ENCODE measurements at places on chromosomes 11 and 22. TPM values are rescaled to one million over a fixed set of nuclear protein-coding genes. Genes with fewer than 3 reads are reported as not detected.

The ADAMTS15 gene
- 0.15 TPM for total RNA-seq

The FGF3 gene
- total RNA-seq, result not detected

DNA sequence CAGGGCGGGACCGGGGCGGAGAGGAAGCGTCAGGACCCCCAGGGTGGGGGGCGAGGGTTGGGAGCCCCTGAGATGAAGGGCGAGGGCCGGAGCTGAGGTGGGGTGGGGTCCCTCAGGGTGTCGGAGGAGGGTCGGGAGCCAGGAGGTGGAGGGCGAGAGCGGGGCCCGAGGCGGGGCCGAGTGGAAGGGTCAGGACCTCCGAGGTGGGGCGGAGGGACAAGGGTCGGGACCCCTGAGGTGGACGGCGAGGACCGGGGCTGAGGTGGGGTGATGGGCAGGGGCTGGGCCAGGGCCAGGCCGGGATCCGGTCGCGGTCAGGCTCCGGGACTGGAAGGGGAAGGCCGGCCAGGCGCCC is 409 bp downstream of the SMC1B start:
- no peak for DNase-seq

- DNase-seq, result no peak
Measured at GRCh38 chr11:13338019-13338426, 60.4 kb downstream of the BMAL1 start.

GRCh38 chr22:48498526-48499331 is 1328.9 kb downstream of the BRD1 start:
- no peak for DNase-seq

DNA sequence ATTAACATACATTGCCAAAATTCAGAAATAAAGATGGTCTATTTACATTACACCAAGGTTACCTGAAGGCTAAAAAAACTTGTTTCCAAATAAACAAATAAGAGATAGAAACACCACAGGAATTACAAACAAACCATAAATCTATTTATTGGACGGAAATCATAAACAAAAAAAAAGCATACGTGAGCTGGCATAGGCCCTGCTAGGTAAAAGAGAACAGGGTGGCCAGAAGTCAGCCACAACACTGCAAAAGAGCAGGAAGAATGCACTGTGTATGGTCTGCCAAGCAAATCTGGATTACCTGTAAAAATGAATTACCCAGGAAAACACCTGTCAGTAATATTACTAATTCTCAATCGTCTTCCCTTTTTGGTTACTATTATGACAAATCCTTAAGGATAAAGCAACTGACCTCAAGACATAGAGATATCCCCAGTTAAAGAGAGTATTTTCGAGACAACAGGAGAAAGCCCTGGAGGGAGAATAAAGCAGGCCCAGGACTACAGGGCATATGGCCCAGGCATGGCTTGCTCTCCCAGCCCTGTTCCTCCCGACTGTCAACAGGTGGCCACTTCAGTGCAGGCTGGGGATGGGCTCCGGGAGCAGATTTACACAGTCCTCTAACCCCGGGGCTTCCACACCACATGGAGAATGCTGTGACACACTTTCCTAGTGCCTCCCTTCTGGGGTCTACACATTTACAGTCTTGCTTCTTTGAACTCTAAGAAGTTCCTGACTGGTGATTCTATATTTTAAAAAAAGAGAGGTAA is 18.0 kb downstream of the PPP2R1B start:
- DNase-seq, result no peak

All from left lobe of liver (tissue), 2 donors.